Uterus (tissue), 4 donors: ENCODE measurements at places on chromosomes 3 and 15. TPM values are rescaled to one million over a fixed set of nuclear protein-coding genes. Genes with fewer than 3 reads are reported as not detected.

The TRIM42 gene
- total RNA-seq: not detected

The ERICH6 gene
- total RNA-seq: not detected

The LYZL4 gene
- total RNA-seq: not detected

The ZMYND10 gene
- 11.4 TPM for total RNA-seq

The LRRC15 gene
- total RNA-seq: not detected

The GATA2 gene
- total RNA-seq: 171 TPM

The RLBP1 gene
- not detected for total RNA-seq

The C2CD4A gene
- not detected for total RNA-seq

The IGF2BP2 gene
- total RNA-seq: 14.7 TPM

The UQCRC1 gene
- 54.4 TPM for total RNA-seq

The MYZAP gene
- total RNA-seq: 7.7 TPM

The RNU5B-1 gene
- total RNA-seq: not detected

The FEZF2 gene
- total RNA-seq: not detected

The DET1 gene
- total RNA-seq: 4.4 TPM

The MESD gene
- 48.7 TPM for total RNA-seq

The SSUH2 gene
- 1.5 TPM for total RNA-seq

The NEK10 gene
- total RNA-seq: 0.77 TPM

The GOLGA8M gene
- total RNA-seq: 0.26 TPM

The ITGA11 gene
- 41.8 TPM for total RNA-seq

The TATDN2 gene
- total RNA-seq: 20.2 TPM

The FBXL2 gene
- 24.3 TPM for total RNA-seq

The AGBL1 gene
- total RNA-seq: not detected

The SAMD7 gene
- not detected for total RNA-seq

The CELSR3 gene
- not detected for total RNA-seq

The PLCB2 gene
- total RNA-seq: 3.5 TPM

The ARNT2 gene
- total RNA-seq: 3.5 TPM

The THPO gene
- total RNA-seq: 4.7 TPM

The SCAANT1 gene
- not detected for total RNA-seq

The UCN2 gene
- total RNA-seq: not detected

The STRA6 gene
- 62.6 TPM for total RNA-seq

The WHAMM gene
- total RNA-seq: 3.5 TPM

The GOLGA6L7 gene
- total RNA-seq: not detected

The CTXN2 gene
- total RNA-seq: not detected

The CAPN3 gene
- total RNA-seq: 0.29 TPM

The MKRN3 gene
- 0.29 TPM for total RNA-seq

The SPESP1 gene
- total RNA-seq: 5.6 TPM
